ENCODE measurements at places on chromosomes 16 and 17.

GRCh38 chr17:55617441-55617840, 105.2 kb downstream of the TMEM100 start:
- no peak for DNase-seq

DNA sequence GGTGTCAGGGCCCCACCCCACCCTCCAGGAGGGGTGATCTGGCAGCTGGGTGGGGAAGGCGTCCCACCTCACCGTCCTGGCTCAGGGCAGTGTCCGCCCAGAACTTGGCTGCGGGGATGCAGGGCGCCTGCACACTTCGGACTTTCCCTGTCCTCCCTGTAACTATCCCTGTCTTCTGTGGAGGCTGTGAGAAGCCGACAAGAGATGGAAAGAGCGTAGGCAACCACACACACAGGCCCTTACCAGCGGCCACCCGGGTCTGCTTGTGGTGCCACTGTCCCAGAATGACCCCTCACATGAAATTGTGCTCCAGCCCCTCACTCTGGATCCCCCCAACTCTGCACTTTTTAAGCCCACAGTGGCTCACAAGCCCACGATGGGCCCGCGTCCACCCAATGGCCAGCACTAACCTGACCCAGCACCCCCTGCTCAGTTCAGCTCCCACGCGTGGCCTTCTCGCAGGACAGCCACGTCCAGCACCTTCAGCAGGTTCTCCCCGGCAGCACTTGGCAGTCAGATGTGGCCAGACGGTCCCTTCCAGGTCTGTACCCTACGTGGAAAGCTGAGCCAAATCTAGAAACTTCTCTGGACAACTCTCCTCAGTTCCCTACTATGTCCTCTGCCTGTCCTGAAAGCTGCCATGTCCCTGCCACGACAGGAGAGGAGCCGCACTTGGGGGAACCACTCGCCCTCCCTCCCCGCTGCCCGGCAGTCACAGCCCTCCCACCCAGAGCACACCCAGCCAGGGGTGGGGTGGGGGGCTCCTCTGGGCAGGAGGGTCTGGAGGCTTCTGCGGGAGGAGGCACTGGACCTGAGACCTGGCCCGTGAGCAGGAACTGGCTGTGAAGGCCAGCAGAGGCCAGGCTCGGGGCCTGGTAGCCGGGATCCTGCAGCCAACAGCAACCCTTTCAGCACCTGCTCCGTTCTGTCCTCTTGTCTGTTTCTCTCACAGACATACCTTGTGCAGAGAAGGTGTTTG, 38.0 kb downstream of the PEMT start:
- no peak for DNase-seq

GRCh38 chr17:6558932-6559752, 2.8 kb upstream of the PITPNM3 start:
- no peak for DNase-seq

GRCh38 chr17:67686241-67686640, 31.5 kb upstream of the NOL11 start:
- no peak for DNase-seq

- no peak for DNase-seq
These were observed 149.3 kb downstream of the ENGASE start for GRCh38 chr17:79223953-79224352.

DNA sequence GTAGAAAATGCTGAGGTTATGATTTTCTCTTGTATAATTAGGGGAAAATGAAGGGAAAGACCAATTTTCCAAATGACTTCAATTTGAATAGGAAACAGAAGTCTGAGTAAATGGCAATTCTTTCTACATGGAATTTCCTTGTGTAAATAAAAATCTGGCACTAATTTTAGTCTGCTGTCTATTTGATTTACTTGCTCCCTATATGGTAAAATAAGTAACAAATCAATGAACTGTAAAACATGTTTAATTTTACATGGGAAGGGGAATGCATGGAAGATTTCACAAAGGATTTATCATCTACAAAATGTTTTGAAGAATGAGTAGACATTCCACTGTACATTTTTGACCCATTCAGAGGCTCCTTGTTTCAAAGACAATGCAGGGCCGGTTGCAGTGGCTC, 811.6 kb upstream of the GOT2 start:
- no peak for DNase-seq

- no peak for DNase-seq
These were observed 45.9 kb downstream of the RPH3AL start for GRCh38 chr17:306536-307294.

GRCh38 chr17:16954521-16954920, 17.4 kb downstream of the TNFRSF13B start:
- DNase-seq: no peak

DNA sequence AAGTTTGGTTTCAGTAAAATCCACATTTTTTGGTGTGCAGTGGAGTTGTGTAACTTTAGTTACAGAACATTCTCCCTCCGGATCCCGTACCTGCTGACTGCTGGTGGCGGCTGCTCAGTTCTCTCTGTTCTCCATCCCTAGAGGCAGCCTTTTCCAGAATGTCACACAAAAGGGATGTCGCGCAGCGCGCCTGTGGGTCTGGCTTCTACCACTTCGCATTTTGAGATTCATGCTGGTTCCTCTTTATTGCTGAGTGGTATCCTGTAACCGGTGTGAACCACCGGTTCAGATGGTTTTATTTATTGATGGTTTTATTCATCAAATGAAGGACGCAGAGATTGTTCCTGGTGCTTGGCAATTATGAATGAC, 981 bp upstream of the CEP131 start:
- no peak for DNase-seq

DNA sequence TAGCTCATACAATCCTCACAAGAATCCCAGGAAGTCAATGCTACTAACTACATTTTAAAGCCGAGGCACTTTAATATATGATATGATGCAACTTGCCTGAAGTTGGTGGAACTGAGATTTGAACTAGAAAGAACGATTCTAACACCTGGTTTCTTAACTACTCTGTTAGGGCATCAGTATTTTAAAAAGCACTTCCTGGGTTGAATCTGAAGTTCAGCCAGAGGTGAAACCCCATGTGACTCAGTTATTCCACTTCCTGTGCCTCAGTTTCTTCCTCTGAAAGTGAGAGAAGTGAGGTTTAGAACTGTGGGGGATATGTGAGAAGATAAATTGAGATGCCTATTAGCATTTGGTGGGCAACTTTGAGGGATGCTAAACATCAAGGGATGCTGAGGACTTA, 129.4 kb upstream of the ANKFN1 start:
- DNase-seq: no peak

GRCh38 chr17:33389504-33390135, 96.5 kb upstream of the ASIC2 start:
- DNase-seq: no peak

GRCh38 chr16:80982646-80983045, 24.0 kb downstream of the CMC2 start:
- no peak for DNase-seq

DNA sequence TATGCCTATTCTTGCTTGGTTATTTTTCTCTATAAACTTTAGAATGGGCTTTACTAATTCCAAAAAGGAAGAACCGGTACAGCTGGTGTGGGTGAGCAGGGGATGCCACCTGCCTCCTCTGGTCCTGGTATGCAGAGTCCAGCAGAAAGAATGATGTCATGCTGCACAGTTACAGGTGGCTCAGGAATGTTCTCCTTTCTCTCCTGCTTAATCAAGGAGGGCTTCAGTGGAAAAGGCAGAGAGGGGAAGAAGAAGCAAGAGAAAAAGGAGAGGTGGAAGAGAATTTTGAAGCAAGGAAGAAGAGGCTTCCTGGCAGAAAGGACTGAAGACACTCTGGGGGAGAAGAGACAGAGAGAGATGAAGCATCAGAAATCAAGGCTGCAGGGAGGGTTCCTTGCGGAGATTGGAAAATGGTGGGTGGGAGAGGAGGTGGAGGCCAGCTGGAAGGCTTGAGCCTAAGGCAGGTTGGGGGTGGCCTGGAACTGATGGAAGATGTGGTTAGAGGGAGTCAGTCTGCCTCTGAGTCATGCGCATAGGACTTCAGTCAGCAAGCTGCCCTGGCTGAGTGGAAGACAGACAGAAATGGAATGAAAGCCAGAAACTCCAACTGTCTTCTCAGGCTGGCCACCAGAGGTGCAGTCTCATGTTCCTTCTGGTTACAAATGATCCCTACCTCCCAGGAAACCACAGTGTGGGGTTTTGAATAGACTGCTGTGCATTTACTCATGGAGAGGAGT, 64.6 kb upstream of the CRHR1 start:
- DNase-seq: no peak

- DNase-seq: no peak
These were observed 342.5 kb downstream of the CPPED1 start for GRCh38 chr16:12461201-12461600.

- no peak for DNase-seq
These were observed 115.6 kb downstream of the CCDC182 start for GRCh38 chr17:57629470-57629869.

GRCh38 chr16:80122115-80122514, 418.7 kb upstream of the DYNLRB2 start:
- DNase-seq: no peak

DNA sequence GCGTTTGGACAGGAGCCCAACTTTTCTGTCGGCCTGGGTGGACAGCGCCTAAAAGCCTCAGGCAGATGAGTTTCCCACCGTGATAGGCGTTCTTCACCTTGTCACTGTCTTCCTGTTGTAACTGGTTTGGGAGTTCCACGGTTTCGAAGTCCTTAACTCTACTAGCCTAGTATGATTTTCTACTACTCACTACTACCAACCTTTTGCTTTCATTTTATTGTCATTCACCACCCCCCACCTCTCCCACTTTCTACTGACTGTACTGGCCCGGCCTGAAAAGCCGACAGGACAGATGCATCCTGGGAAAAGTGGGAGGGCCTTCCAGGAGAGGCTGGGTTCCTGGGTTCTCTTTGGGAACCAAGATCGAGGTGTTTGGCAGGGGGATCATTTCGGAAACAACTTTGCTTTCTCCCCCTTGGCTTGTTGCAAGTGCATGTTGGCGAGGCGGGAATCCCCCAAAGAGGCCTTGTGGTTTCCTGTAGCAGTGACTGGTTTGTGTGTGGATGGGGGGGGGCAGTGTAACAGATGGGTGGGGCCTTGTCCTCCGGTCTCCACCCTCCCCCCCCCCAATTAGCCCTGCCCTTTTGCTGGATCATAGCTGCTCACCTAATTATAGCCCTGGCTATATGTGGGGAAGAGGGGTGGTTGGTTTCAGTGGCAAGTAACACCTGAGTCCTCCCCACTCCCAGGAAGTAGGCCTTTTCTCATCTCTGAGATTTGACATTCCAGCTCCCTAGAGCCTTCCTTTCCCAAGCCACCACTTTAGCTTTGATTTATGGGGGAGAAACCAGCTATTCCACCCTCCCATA, 1.4 kb downstream of the EIF5A start:
- DNase-seq: peak; percentile 39

DNA sequence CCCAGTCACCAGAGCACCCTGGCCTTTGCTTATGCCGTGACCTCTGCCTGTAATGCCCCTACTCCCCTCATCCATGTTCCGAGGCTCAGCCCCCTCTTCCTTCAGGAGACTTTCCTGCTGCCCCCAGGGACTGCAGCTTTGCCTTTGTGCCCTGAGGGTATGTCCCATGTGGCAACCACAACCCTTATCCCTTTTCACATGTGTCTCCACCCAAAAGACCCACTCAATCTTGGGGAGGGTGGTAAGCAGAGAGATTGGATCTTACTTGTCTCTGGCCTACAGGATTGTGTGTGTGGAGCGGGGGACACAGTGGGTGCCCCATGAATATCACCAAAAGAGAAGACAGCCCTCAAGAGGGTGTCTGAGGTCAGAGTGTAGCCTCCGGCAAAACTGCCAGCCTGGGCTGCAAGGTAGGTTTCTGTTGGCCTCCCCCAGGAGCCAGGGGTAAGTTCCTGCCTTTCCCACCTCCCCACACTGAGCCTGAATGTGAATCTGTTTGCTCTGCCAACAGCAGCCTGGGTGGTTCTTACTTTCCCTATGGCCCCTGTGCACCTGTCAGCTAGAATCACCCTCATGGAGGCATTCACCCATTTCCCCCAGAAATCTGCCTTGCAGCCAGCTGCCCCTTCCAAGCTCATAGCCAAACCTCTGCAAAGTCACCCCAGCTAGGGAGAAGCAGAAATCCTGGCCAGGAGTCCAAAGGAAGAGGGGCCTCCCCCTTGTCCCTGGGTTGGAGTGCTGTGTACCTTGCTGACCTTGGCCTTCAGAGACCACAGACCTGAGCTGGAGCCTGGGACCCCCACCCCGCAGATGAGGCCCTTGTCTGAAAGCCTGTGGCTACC, 11.5 kb upstream of the C17orf113 start:
- peak; percentile 11 for DNase-seq

DNA sequence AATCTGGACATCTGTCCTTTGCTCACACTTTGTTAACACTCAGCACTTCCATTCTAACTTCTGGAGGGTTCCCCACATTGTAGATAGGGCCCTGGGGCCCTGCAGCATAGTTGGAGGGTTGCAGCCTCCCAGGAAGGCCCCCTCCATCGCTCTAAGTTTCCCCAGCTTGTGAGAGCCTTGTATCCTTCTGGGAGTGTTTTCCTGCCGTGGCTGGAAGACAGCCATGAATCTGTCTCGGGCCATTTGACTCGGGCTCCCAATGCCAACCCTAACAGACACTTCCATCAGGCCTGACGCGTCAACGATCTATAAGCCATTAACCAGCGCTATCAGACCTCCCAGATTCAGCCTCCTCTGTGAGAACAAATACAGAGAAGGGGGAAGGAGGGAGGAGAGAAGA, 263.7 kb upstream of the RPL38 start:
- DNase-seq: peak; percentile 48

GRCh38 chr17:53472586-53472985, 350.1 kb upstream of the KIF2B start:
- no peak for DNase-seq

- peak; percentile 2 for DNase-seq
These were observed 15.2 kb upstream of the DOK4 start for GRCh38 chr16:57501492-57501891.

GRCh38 chr16:19138601-19139000, 24.8 kb downstream of the ITPRIPL2 start:
- DNase-seq: no peak

GRCh38 chr16:83792391-83792790, 15.4 kb upstream of the HSBP1 start:
- no peak for DNase-seq

DNA sequence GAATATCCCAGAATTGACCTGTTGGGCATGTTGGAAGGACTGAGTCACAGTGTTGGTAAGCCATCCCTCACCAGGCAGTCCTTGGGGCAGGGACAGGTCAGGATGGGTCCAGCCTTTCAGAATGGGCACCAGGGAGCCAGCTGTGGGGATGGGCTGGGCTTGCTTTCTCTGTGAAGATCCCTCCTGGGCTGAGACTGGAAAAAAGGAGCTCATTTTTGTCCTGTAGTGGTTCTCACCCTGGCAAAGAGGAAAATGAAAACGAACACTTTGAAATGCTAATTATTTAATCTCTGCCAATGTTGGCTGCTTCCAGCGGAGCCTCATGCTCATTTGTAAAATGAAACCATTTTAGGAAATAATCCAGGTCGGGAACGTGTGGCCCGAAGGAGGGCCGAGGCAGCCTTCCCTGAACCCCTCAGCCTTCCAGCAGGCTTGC, 237.5 kb upstream of the SALL1 start:
- no peak for DNase-seq
